Skeletal muscle tissue (tissue), 5 donors: ENCODE measurements at places on chromosomes 1 and 21. TPM values are rescaled to one million over a fixed set of nuclear protein-coding genes. Genes with fewer than 3 reads are reported as not detected.

Gene CYP4Z1
- 1.0 TPM for total RNA-seq

Gene TSSK3
- 1.0 TPM for total RNA-seq

Gene NIBAN1
- 68.4 TPM for total RNA-seq

Gene TMCO4
- 2.6 TPM for total RNA-seq

Gene LY9
- total RNA-seq = not detected

Gene KIAA1614
- total RNA-seq = 13.6 TPM

Gene CD2
- under 0.01 TPM for total RNA-seq

Gene PTPN22
- 1.0 TPM for total RNA-seq

Gene GBP7
- total RNA-seq = not detected

Gene TRAF3IP3
- 1.0 TPM for total RNA-seq

Gene IVL
- total RNA-seq = not detected

Gene CLDN19
- 1.6 TPM for total RNA-seq

Gene LRRC39
- total RNA-seq = 164 TPM

Gene FCRL1
- under 0.01 TPM for total RNA-seq

Gene CRABP2
- 57.4 TPM for total RNA-seq

Gene CFAP57
- total RNA-seq = 0.52 TPM

Gene LCE2A
- not detected for total RNA-seq

Gene ACTL8
- not detected for total RNA-seq

Gene CFHR1
- 1.6 TPM for total RNA-seq

Gene HDGF
- 61.6 TPM for total RNA-seq

Gene ALPL
- total RNA-seq = 1.0 TPM

Gene CSF3R
- total RNA-seq = 3.7 TPM

Gene LRRC7
- total RNA-seq = 11.5 TPM

Gene FALEC
- not detected for total RNA-seq

Gene CRYZ
- total RNA-seq = 21.4 TPM

Gene SLC6A17
- 0.52 TPM for total RNA-seq

Gene HSD11B1
- not detected for total RNA-seq

Gene TNN
- total RNA-seq = 5.7 TPM

Gene RSPH1
- not detected for total RNA-seq

Gene TSACC
- total RNA-seq = 2.1 TPM

Gene ZNF692
- total RNA-seq = 5.7 TPM

Gene CLCA4
- total RNA-seq = not detected
